Activated CD4-positive, alpha-beta T cell treated with anti-CD3 and anti-CD28 coated beads, Interleukin-2, amount 10 ng/mL, durations not matched to agents 7 days and 5 days (primary cell): ENCODE measurements at places on chromosomes 2 and 18. TPM values are rescaled to one million over a fixed set of nuclear protein-coding genes. Genes with fewer than 3 reads are reported as not detected.

RAB3GAP1 gene
- 22.8 TPM for total RNA-seq

PRKAG3 gene
- not detected for total RNA-seq

DNA sequence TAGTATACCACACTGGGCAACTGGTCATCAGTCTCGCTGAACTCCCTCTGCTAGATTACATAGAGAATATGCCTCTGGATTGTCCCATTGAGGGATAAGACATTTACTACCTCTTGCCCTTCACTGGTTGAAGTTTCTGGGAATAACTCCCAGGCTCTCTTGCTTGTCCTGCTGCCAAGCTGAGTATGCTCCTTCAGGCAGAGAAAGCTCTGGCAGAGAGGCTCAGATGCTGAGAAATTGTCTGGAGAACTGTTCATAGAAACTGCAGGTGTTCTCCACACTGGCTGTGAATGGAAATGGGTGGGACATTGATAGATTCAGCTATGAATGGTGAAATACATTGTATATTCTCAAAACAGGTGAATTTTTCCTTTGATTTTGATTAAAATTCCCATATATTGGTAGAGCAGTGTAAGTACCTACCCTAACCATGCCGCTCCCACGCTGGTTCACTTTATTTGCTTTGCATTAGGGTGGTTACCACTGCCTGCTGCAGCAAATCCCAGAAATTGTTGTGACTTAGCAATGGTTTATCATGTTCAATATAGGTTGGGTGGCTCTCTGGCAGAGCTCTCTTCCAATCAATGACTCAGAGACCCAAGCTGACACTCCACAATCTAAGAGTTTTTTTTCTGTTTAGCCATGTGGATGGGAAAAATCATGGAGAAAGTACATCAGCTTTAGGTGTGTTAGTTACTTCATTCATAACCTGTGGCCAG lies 36.7 kb downstream of the FAM117B start:
- H3K4me3 ChIP-seq, result no peak overlapping the region
- peaks cover 71% of the 10 kb centered on the region for H3K4me1 ChIP-seq

- DNase-seq, result no peak
- peaks cover 11% of the 10 kb centered on the region for H3K27me3 ChIP-seq
- H3K4me3 ChIP-seq, result no peak overlapping the region
- no peaks in the 10 kb centered on the region for H3K36me3 ChIP-seq
Measured at GRCh38 chr2:54927085-54927750, 123.0 kb downstream of the RTN4 start.

- no peaks in the 10 kb centered on the region for H3K36me3 ChIP-seq
- no peaks in the 10 kb centered on the region for H3K27me3 ChIP-seq
- no peaks in the 10 kb centered on the region for H3K4me1 ChIP-seq
- DNase-seq, result no peak
- no peak overlapping the region for H3K4me3 ChIP-seq
Measured at GRCh38 chr2:21657445-21657844, 533.7 kb downstream of the TDRD15 start.

RSAD2 gene
- 101 TPM for total RNA-seq

DNA sequence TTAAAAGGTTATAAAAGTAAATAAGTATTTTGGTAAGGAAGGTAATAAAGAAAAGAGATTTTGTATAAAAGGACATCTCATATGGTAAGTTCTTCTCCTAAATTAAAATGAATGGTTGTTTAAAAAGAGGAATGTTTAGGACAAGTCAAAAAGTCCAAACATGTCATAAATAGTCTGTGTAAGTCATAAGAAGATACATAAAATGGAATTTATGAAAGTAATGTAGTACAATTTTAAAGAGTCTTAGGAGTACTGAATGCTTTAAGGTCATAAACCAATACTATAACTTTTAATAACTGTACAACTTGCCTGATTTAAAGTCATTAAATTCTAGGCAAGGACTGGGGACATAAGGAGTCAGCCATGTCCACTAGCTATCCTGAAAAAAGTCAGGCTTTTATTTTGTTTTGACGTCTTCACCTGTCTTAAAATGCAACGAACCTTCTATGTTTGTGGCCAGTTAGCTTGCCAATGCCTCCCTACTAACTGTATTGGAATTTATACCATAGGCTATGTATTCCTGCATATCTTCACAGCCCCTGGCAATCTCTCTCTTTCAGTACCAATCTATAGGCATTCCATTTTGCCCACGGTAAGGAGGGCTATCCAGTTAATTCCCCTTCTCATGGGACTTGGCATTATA lies 312.3 kb upstream of the LRRTM4 start:
- H3K4me3 ChIP-seq, result no peak overlapping the region
- no peaks in the 10 kb centered on the region for H3K27me3 ChIP-seq
- DNase-seq, result no peak
- H3K36me3 ChIP-seq, result no peaks in the 10 kb centered on the region
- H3K4me1 ChIP-seq, result no peaks in the 10 kb centered on the region

C2orf76 gene
- 6.2 TPM for total RNA-seq

NEU2 gene
- not detected for total RNA-seq

DNA sequence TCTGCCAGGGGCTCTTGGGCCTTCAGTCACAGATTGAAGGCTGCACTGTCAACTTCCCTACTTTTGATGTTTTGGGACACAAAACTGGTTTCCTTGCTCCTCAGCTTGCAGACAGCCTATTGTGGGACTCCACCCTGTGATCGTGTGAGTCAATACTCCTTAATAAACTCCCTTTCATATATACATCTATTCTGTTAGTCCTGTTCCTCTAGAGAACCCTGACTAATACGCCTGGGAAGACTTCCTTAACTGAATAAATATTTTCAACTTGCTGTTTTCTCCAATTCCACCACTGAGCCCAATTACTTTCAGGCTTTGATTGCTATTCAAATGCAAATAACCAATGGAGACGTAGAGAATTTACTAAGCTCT lies 61.4 kb upstream of the CCDC195 start:
- peak overlapping the region; percentile 26 for H3K27ac ChIP-seq
- peaks cover 3% of the 10 kb centered on the region for H3K4me1 ChIP-seq
- no peaks in the 10 kb centered on the region for H3K27me3 ChIP-seq
- DNase-seq, result no peak
- no peak overlapping the region for H3K4me3 ChIP-seq

DNA sequence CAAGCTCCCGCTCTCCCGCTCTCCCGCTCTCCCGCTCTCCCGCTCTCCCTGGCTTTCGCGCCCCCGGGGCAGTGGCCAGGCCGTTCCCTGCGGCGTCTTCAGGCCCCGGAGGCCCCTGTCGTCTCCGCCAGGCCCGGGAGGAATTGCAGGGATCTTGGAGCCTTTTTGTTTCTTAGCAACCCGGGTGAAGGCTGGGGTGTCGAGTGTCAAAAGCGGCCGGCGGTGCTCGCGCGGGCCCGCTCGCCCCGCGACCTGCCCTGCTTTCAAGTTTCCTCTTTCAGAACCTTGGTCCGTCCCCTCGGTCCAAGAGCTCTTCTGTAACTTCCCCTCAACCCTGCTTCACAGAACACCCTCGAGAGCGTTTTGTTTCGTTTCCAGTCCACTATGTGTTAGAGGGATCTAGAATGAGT lies 1.4 kb downstream of the RNF138 start:
- peaks cover 53% of the 10 kb centered on the region for H3K4me1 ChIP-seq
- DNase-seq, result peak; percentile 56
- no peaks in the 10 kb centered on the region for H3K27me3 ChIP-seq

DNA sequence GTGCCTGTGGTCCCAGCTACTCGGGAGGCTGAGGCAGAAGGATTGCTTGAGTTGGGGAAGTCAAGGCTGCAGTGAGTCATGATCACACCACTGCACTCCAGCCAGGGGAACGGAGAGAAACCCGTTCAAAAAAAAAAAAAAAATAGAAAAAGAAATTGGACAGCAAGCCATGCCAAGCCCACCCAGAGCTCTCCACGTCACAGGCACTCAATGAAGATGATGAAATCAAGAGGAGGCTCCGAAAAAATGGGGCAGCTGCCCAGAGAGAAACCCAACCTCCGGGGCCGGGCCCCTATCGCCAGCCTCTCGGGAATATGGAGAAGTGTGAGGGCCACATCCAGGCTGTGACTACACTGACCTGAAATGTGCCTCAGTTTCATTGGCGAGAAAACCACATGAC lies 40.0 kb downstream of the BIN1 start:
- H3K4me3 ChIP-seq, result no peak overlapping the region
- H3K27ac ChIP-seq, result peak overlapping the region; percentile 41
- no peak for DNase-seq
- H3K36me3 ChIP-seq, result peaks cover 42% of the 10 kb centered on the region
- peaks cover 16% of the 10 kb centered on the region for H3K4me1 ChIP-seq
- no peaks in the 10 kb centered on the region for H3K27me3 ChIP-seq

TFCP2L1 gene
- 0.02 TPM for total RNA-seq

DNA sequence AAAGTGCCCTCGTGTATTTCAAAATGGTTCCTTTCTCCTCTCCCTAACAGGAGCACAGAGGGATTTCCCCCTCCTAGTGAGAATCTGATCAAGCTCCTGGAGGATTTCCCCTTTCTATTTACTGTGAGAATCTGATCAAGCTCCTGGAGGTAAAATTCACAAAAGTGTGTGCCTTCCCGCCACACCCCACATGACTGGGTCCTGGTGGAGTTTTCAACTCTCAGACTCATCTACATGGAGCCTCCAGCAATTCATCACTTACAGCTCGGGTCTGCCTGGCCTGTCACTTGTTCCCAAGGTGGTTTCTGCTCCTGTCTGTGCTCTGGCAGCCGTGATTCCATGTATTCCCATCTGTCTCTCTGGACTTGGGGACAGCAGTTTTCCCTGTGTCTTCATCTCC lies 590.7 kb downstream of the FBXO15 start:
- DNase-seq, result no peak
- no peak overlapping the region for H3K27ac ChIP-seq
- H3K27me3 ChIP-seq, result no peaks in the 10 kb centered on the region
- H3K4me1 ChIP-seq, result no peaks in the 10 kb centered on the region

DNA sequence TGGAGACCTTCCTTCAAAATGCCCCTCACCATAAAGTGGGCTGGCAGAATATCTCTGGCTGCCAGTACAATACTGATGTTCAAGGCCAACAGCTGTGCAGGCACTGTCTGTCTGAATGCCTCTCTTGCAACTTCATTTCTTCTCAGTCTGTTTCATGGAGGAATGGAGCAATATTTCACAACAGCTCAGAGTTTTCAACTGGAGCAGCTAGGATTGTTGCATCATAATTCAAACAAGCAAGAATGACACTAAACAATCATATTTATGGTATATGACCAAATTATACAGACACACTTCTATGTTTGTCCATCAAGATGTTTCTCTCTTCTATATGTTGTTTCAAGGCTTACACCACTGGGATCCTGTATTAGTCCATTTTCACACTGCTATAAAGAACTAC lies 444.2 kb downstream of the LRATD1 start:
- H3K27me3 ChIP-seq, result peaks cover 13% of the 10 kb centered on the region
- H3K36me3 ChIP-seq, result no peaks in the 10 kb centered on the region
- H3K27ac ChIP-seq, result no peak overlapping the region
- H3K4me3 ChIP-seq, result no peak overlapping the region

KCNG2 gene
- not detected for total RNA-seq

FASTKD2 gene
- 19.3 TPM for total RNA-seq

- H3K27me3 ChIP-seq, result peaks cover 14% of the 10 kb centered on the region
- no peak overlapping the region for H3K4me3 ChIP-seq
- DNase-seq, result no peak
- H3K36me3 ChIP-seq, result no peaks in the 10 kb centered on the region
- H3K27ac ChIP-seq, result no peak overlapping the region
Measured at GRCh38 chr2:240440704-240441320, 5.3 kb downstream of the GPC1 start.

SEPTIN10 gene
- 1.8 TPM for total RNA-seq

DNA sequence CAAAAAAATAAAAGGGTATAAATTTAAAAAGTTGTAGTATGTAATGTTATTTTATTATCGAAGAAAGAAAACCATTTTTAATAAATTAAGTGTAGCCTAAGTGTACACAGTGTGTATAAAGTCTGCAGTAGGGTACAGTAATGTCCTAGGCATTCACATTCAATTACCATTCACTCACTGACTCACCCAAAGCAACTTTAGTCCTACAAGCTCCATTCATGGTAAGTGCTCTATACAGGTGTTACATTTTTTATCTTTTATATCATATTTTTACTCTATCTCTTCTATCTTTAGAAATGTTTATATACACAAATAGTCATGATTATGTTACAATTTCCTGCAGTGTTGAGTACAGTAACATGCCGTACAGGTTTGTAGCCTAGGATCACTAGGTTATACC lies 59.5 kb downstream of the RABL2A start:
- peaks cover 2% of the 10 kb centered on the region for H3K4me1 ChIP-seq
- no peak overlapping the region for H3K27ac ChIP-seq
- H3K27me3 ChIP-seq, result peaks cover 5% of the 10 kb centered on the region
- DNase-seq, result no peak
- no peaks in the 10 kb centered on the region for H3K36me3 ChIP-seq

RIT2 gene
- total RNA-seq, result not detected

PRSS56 gene
- total RNA-seq, result not detected

DNA sequence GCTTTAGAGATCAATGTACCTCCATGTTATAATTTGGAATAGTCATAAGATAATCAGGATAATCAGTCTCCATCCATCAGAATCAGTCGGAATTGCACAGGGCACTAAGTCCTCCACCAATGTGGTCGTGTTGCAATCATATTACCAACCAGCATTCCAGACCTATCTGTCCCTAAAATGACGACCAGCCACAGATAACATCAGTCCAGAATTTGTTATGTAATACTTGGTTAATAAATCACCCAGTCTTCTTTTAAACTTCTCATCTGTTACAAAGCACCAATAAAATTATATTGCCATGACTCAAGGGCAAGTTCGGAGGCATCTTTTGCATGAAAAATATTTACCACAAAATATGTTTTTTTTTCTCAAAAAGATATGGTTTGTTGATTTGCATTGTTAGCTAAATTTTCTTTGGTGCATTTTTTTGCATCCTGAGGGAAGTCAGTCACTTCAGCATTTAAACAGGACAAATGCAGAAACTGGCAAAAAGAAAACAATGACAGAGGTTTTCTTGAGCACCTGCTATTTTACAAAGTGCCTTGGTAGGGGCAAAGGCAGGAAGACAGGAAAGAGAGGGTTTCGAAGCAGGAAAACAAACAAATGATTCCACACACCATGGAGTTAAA lies 29.3 kb downstream of the PIEZO2 start:
- no peaks in the 10 kb centered on the region for H3K36me3 ChIP-seq
- DNase-seq, result no peak
- H3K27ac ChIP-seq, result no peak overlapping the region
- H3K27me3 ChIP-seq, result no peaks in the 10 kb centered on the region

DNA sequence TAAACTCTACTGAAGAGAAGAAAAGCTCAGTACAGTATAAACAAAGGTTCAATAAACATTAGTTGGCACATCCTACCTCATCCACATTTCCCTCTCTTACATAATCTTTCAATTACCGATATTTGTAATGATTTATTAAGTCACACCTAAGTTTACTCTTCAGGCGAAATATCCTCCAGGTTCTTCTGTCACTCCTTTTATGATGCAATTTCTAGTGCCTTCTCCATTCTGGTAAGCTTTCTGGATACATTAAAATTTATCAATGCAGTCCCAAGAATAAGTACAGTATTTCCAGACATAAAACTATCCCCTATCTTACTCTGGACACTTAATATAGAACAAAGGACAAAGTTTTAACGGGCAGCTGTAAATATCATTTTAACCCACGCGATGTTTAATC lies 5.6 kb downstream of the HNRNPLL start:
- H3K4me1 ChIP-seq, result peaks cover 73% of the 10 kb centered on the region
- no peaks in the 10 kb centered on the region for H3K27me3 ChIP-seq
- DNase-seq, result no peak
- peaks cover 14% of the 10 kb centered on the region for H3K36me3 ChIP-seq

ST6GAL2 gene
- not detected for total RNA-seq
